ENCODE measurements at places on chromosomes 7 and 10. TPM values are rescaled to one million over a fixed set of nuclear protein-coding genes. Genes with fewer than 3 reads are reported as not detected.

GRCh38 chr10:86306628-86307278, 59.8 kb downstream of the GRID1 start:
- H3K27ac ChIP-seq, result no peak overlapping the region
- no peak for DNase-seq
- H3K4me1 ChIP-seq, result no peaks in the 10 kb centered on the region
- H3K36me3 ChIP-seq, result no peaks in the 10 kb centered on the region
- H3K4me3 ChIP-seq, result no peak overlapping the region

GRCh38 chr7:46210467-46210866, 289.4 kb upstream of the IGFBP3 start:
- no peaks in the 10 kb centered on the region for H3K27me3 ChIP-seq
- DNase-seq, result no peak
- no peak overlapping the region for H3K27ac ChIP-seq
- peaks cover 7% of the 10 kb centered on the region for H3K4me1 ChIP-seq
- no peaks in the 10 kb centered on the region for H3K36me3 ChIP-seq
- H3K4me3 ChIP-seq, result no peak overlapping the region

GRCh38 chr10:18554479-18554878, 96.9 kb downstream of the NSUN6 start:
- H3K4me1 ChIP-seq, result no peaks in the 10 kb centered on the region
- H3K4me3 ChIP-seq, result no peak overlapping the region
- H3K36me3 ChIP-seq, result no peaks in the 10 kb centered on the region
- H3K27ac ChIP-seq, result no peak overlapping the region
- DNase-seq, result no peak

- no peaks in the 10 kb centered on the region for H3K36me3 ChIP-seq
- H3K27me3 ChIP-seq, result no peaks in the 10 kb centered on the region
- no peak overlapping the region for H3K27ac ChIP-seq
- DNase-seq, result no peak
- H3K4me3 ChIP-seq, result no peak overlapping the region
- no peaks in the 10 kb centered on the region for H3K4me1 ChIP-seq
Measured at GRCh38 chr10:25633542-25633941, 300.5 kb upstream of the MYO3A start.

- no peaks in the 10 kb centered on the region for H3K36me3 ChIP-seq
- H3K27me3 ChIP-seq, result no peaks in the 10 kb centered on the region
- no peak for DNase-seq
- H3K4me3 ChIP-seq, result peak overlapping the region; percentile 80
- H3K27ac ChIP-seq, result peak overlapping the region; percentile 80
Measured at GRCh38 chr10:119209035-119209735, 1.8 kb downstream of the GRK5 start.

- no peaks in the 10 kb centered on the region for H3K27me3 ChIP-seq
- H3K4me3 ChIP-seq, result no peak overlapping the region
- DNase-seq, result no peak
- H3K27ac ChIP-seq, result no peak overlapping the region
- no peaks in the 10 kb centered on the region for H3K4me1 ChIP-seq
- no peaks in the 10 kb centered on the region for H3K36me3 ChIP-seq
Measured at GRCh38 chr10:60258429-60258797, 131.3 kb downstream of the ANK3 start.

DNA sequence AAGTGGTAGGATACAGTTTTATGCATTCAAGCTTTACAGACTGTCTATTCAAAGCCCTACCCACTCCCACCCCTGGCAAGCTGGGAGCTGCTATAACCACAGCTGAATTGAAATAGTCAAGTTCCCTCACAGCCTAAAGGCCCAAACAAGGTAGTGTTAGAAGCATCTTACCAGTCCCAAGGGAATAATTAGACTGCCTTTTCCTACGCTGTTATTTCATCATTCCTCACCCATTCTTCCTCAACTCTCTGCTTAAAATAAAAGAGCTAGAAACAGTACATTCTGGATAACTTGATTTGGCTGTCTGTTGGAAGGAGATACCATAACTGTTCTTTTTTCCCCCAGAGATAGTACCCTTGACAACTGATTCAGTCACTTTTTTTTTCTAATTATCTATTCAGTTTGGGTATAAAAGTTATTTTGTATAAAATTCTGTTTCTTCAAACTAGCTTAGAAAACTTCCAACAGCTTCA, 54.0 kb downstream of the RAPGEF5 start:
- no peaks in the 10 kb centered on the region for H3K27me3 ChIP-seq
- H3K4me1 ChIP-seq, result no peaks in the 10 kb centered on the region
- no peak for DNase-seq
- H3K27ac ChIP-seq, result no peak overlapping the region
- no peak overlapping the region for H3K4me3 ChIP-seq
- H3K36me3 ChIP-seq, result no peaks in the 10 kb centered on the region

GRCh38 chr7:87960239-87960638, 26.2 kb downstream of the ADAM22 start:
- DNase-seq, result no peak
- no peaks in the 10 kb centered on the region for H3K4me1 ChIP-seq
- no peak overlapping the region for H3K27ac ChIP-seq

DNA sequence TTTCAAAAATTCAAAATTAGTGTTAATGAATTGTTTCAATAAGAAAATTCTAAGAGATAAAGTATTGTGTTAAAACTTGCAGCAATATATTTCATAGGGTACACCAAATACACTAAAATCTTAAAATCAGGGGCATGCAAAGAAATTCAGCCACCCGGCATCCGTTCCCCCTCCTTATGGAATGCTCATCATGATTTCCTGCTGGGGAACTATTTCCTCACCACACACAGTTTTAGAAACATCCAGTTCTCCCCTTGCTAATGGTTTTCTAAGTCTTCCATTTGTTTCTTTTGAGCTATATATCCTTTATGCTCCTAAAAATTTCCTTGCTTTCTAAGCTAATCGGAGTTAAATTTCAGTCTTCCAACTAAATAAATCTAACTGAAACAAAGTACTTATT, 60.7 kb downstream of the CHCHD3 start:
- no peak overlapping the region for H3K4me3 ChIP-seq
- H3K4me1 ChIP-seq, result no peaks in the 10 kb centered on the region
- H3K36me3 ChIP-seq, result no peaks in the 10 kb centered on the region
- H3K27ac ChIP-seq, result no peak overlapping the region
- DNase-seq, result no peak

GRCh38 chr7:139679731-139680594, 97.8 kb downstream of the HIPK2 start:
- no peak for DNase-seq
- H3K4me1 ChIP-seq, result peaks cover 45% of the 10 kb centered on the region
- H3K36me3 ChIP-seq, result no peaks in the 10 kb centered on the region

GRCh38 chr10:49791100-49791499, 29.0 kb upstream of the OGDHL start:
- no peaks in the 10 kb centered on the region for H3K27me3 ChIP-seq
- no peak for DNase-seq
- H3K4me1 ChIP-seq, result no peaks in the 10 kb centered on the region
- H3K27ac ChIP-seq, result no peak overlapping the region
- no peaks in the 10 kb centered on the region for H3K36me3 ChIP-seq

GRCh38 chr10:67385566-67385965, 310.4 kb downstream of the CTNNA3 start:
- DNase-seq, result no peak
- no peak overlapping the region for H3K4me3 ChIP-seq
- H3K36me3 ChIP-seq, result no peaks in the 10 kb centered on the region
- H3K27ac ChIP-seq, result no peak overlapping the region
- H3K27me3 ChIP-seq, result no peaks in the 10 kb centered on the region

DNA sequence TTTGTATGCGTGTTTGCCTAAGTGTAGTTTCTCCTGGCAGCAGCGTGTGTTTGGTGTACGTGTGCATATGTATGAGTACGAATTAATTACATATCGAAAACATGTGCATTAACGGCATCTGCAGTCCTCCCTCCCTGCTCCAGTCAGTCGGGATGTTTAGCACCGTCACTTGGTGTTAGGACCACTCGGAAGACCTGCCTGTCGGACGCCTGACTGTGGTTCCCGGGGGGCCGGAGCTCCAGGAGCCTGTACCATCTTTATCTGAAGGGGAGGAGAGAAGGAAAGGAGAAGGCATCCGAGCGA, 1.1 kb upstream of the CNTNAP2 start:
- no peaks in the 10 kb centered on the region for H3K4me1 ChIP-seq
- H3K4me3 ChIP-seq, result no peak overlapping the region
- no peak for DNase-seq
- no peaks in the 10 kb centered on the region for H3K36me3 ChIP-seq
- no peak overlapping the region for H3K27ac ChIP-seq

DNA sequence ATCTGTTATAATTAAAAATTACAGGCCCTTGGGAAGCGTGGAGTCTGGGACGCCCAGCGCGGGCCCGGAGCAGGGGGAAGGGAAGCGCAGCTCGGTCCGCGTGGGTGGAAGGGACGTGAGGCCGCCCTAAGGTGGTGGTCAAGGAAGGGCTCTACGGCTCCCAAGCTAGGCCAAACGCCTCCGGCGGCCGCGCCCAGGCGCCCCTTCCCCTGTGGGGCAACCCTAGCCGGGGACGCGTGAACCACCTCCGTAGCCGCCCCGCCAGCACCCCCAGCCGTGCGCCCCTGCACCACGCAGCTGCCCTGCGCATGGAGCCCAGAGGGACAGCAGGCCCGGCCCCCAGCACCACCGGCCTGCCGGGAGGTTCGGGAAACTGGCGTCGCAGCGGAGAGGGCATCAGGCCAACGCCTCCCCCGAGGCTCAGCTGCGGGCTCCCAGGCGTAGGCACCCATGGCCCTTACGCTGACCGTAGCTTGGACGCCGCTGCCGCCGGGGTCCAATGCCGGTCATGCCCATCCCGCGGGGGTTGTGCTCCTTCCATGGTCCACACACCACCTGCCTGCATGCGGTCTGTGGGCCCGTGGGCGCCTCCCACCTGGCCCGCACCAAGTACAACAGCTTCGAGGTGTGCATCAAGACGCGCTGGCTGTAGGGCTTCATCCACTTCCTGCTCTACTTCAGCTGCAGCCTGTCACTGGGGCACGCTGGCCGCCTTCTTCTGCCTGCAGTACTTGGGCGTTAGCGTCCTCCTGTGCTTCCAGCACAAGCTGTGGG, 166.7 kb downstream of the SEPTIN7 start:
- no peaks in the 10 kb centered on the region for H3K4me1 ChIP-seq
- H3K4me3 ChIP-seq, result no peak overlapping the region
- DNase-seq, result no peak
- H3K36me3 ChIP-seq, result no peaks in the 10 kb centered on the region
- no peak overlapping the region for H3K27ac ChIP-seq

DNA sequence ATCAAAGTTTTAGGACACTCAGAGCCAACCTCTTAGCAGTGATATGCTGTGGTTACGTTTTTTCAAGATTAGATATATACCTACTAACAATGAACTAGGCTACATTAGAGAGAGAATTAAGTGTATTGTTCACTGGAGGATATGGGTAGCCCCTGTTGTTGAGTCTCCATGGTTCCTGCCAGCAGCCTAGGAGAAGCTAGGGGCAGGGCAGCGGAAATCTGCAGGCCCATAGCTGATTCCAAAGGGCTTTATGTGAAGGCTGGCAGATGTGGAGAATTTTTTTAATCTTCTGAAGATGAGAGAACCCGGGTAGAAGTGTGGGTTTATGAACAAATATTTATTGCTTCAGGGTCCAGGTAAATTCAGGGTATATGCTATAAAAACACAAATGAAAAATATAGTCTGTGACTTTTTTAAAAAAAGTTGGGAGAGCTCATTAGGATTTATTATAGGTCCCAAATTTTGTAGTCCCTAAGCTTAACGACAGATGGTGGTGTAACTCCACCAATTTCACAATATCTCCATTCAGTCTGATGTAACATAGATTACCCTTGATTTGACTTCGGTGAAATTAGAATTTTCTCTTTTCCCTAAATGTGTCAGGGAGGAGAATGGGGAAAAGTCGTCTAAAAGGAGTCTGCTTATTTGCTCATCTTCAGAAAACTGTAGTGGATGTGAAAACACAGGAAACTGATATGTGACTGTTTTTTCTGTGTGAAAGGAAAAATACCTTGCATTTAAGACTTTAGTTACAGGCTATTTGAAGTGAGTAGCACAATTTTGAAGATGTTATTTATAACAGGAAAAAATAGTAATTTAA, 163.0 kb upstream of the PPP1R3A start:
- no peak for DNase-seq
- H3K4me3 ChIP-seq, result no peak overlapping the region
- peaks cover 6% of the 10 kb centered on the region for H3K27me3 ChIP-seq
- no peaks in the 10 kb centered on the region for H3K4me1 ChIP-seq
- no peaks in the 10 kb centered on the region for H3K36me3 ChIP-seq
- H3K27ac ChIP-seq, result no peak overlapping the region

- DNase-seq, result no peak
- H3K4me1 ChIP-seq, result peaks cover 19% of the 10 kb centered on the region
- no peaks in the 10 kb centered on the region for H3K36me3 ChIP-seq
- H3K27ac ChIP-seq, result peak overlapping the region; percentile 15
Measured at GRCh38 chr7:116145245-116145852, 65.0 kb upstream of the TES start.

DNA sequence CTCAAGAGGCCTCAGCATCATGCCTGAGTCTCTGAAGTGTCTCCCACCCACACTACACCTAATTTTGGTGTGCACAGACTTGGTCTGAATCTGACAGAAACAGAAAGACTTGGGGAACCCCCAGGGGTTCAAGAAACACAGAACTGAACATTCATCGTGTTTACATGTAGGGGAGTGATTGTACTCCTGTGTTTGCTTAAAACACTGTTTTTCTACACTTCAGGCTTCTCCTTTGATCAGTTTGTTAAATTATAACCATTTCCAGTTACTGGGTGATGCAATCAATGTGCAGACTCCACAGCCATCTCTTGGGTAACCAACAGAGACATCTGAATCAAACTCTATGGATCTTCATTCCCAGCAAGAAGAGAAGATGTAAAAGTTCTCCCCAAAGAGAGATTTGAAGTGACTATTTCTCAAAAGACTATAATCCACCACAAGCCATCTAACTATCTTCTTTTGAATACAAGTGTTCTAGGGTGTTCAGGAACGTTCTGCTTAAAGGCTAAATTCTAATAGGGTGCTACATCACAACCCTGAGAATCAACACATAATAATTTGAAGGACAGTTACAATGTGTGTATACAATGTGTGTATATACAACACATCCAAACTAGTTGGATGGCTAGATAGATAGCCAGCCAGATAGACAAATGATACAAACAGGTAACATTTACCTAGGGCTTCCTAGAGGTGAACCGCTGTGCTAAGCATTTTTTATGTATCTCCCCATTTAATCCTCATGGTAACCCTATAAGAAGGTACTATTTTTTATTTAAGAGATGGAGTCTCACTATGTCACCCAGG, 34.2 kb downstream of the DNAJC12 start:
- no peak for DNase-seq
- no peaks in the 10 kb centered on the region for H3K27me3 ChIP-seq
- H3K4me3 ChIP-seq, result no peak overlapping the region
- no peaks in the 10 kb centered on the region for H3K36me3 ChIP-seq

GRCh38 chr10:101164020-101164419, 32.9 kb downstream of the TLX1 start:
- DNase-seq, result no peak
- H3K27me3 ChIP-seq, result peaks cover 2% of the 10 kb centered on the region
- no peak overlapping the region for H3K27ac ChIP-seq
- no peaks in the 10 kb centered on the region for H3K36me3 ChIP-seq

KMT2C gene
- 51.0 TPM for total RNA-seq

PNPLA8 gene
- total RNA-seq, result 10.5 TPM

AQP1 gene
- 0.72 TPM for total RNA-seq

RET gene
- total RNA-seq, result not detected

VOPP1 gene
- 205 TPM for total RNA-seq

STEAP1 gene
- total RNA-seq, result 2.1 TPM

MINPP1 gene
- 12.7 TPM for total RNA-seq

RPS24 gene
- total RNA-seq, result 2,010 TPM

CALN1 gene
- total RNA-seq, result 2.6 TPM

GJD4 gene
- not detected for total RNA-seq

CSTF2T gene
- 22.2 TPM for total RNA-seq
